NCI-H1930 (cell line): ENCODE measurements at places on chromosomes 4 and X.
A peak's percentile ranks its signal among the peaks of the same experiment; 100 is the strongest.

- no peak for DNase-seq
These were observed 956 bp downstream of the TAPT1 start for GRCh38 chr4:16225167-16225862.

DNA sequence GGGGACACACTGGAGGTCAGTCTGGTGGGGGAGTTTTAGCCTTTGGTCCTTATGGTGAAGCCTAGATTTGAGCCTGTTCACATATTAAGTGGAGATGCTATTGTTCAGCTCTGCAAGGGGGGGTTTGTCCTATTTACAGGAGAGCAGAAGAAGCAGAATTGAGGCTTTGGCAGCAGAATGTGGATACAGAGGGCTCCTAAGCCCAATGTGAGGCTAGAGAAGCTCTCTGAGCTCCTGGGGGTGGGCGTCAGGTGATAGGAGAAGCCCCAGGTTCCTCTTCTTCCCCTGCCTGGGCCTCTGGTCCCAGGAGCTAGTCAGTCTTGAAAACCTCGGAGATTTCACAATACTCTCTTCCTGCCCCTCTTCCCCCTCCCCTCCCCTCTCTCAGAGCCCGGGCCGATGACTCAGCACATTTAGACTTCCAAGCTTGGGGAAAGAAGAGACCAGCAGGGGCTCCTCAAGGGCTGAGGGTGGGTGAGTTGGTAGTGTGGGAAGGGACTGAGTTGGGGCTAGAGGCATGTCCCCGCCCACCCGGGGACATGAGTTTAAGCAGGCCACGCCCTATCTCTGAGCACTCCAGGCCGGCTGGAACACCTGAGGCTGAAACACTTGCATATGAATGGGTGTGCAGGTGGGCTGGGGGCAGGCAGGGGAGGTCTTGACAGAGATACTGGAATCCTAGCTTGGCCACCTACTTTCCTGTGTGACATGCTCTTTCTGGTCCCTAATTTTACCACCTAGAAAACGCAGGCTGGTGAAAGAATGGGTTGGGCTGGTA lies 3.4 kb downstream of the TFE3 start:
- DNase-seq = no peak

DNA sequence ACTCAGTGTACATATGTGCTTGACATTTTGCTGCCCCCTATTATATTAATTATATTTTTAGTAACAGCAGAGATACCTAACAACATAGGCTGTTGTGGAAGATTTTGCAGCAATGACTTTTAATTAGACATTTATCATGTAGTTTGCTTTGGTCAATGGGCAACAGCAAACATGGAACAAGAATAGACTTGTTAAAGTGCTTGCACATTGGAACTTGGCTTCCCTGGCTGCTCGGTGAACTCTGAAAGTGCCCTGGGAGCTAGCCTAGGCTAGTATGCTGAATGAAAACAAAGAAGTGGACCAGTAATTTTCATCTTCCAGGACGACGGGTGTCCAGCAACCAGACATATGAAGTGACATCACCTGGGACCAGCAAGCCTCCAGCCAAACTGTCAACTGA lies 1157.1 kb downstream of the ARAP2 start:
- no peak for DNase-seq

DNA sequence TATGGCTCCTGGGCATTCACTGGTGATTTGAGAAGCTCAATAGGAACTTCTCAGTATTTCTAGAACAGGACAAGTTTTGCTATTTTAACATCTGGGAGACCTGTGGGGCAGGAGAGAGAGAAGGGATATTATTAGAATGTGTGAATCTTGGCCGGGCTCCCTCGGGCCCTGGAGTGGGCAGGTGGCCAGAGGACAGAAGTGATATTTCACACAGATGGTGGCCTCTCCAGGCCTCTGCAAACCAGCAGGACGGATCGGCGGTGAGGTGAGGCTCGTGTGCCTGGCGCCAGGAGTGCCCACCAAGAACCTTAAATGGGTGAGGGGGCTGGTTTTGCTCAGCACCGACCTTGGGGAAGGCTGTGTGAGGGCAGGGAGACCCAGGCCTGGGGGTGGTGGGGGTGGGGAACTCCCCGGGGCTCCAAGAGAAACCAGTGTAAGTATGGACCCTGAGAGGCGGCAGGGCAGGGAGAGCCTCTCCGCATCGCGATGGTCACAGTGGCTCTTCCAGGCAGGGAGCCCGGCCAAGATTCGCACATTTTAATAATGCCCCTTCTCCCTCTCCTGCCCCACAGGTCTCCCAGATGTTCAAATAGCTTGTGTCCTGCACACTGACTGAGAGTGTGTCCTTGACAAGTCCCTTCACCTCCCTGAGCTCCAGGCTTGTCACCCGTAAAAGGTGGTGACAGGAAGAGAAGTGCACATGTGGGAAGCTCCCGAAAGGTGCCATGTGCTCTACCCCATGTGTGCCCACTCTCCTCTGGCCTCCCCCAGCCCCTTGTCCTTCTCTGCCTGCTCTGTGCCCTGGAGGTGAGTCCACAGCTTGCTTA lies 64.9 kb downstream of the SORCS2 start:
- DNase-seq = no peak

DNA sequence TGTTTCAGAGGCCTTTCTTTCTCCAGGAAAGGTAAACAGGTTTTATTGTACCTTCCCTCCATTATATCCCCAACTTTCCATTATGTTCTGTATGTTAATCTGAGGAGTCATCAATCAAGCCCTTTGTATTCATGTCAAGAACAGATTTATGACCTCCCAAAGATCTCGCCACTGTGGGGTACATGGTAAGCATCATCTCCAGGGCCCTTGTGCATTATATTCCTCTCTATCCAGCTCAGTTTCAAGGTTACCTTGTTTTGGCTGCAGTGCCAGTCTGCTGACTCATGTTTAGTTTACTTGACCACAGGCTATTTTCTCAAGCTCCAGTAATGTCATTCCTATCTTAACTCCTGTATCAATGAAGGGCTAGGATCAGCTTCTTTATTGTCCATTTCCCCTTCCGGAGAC lies 125.1 kb upstream of the FRMPD4 start:
- no peak for DNase-seq

DNA sequence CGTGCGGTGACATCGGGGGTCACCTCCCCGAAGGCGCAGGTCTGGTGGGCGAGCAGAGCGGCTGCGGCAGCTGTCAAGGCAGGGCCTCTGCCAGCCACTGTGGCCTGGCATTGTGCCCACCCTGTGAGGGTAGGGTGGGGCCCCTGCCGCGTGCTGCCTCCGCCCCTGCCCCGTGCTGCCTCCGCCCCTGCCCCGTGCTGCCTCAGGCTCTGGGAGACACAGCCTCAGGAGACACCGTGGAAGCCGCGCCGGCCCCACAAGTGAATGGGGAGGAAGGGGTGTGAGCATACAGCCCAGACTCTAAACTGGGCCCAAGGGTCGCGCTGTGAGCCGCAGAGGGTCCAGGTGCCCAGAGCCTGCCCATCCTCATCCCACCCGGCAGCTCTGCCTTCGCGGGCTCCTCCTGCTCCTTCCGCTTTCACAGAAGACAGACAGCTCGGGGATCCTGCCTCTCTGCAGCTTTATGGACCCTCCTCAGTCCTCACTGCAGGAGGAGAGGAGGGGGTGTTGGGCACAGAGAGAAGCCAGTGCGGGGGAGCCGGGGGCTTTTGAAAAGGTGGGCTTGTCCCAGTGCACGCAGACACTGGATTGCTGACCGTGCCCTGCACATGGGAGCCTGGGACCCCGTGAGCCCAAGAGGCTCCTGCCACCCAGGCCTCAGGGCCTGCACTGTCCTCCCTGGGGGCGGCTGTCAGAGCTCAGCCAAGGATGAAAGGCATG lies 27.4 kb downstream of the PCGF3 start:
- no peak for DNase-seq

DNA sequence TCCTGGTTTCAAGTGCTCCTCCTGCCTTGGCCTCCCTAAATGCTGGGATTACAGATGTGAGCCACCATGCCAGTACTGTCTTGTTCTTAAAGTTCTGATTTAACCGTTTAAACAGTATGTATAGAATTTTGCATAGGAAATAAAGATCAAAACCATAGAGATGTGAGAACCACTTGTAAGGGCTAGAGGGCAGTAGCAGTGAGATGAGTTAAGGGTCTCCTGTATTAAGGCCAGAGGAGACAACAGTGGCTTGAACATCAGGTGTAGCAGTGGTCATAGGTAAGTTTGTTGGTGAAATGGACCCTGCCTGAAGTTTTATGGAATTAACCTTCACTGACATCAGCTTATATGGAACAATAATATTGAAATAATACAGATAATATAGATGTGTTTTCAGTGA lies 155.7 kb downstream of the SLC4A4 start:
- DNase-seq = no peak

DNA sequence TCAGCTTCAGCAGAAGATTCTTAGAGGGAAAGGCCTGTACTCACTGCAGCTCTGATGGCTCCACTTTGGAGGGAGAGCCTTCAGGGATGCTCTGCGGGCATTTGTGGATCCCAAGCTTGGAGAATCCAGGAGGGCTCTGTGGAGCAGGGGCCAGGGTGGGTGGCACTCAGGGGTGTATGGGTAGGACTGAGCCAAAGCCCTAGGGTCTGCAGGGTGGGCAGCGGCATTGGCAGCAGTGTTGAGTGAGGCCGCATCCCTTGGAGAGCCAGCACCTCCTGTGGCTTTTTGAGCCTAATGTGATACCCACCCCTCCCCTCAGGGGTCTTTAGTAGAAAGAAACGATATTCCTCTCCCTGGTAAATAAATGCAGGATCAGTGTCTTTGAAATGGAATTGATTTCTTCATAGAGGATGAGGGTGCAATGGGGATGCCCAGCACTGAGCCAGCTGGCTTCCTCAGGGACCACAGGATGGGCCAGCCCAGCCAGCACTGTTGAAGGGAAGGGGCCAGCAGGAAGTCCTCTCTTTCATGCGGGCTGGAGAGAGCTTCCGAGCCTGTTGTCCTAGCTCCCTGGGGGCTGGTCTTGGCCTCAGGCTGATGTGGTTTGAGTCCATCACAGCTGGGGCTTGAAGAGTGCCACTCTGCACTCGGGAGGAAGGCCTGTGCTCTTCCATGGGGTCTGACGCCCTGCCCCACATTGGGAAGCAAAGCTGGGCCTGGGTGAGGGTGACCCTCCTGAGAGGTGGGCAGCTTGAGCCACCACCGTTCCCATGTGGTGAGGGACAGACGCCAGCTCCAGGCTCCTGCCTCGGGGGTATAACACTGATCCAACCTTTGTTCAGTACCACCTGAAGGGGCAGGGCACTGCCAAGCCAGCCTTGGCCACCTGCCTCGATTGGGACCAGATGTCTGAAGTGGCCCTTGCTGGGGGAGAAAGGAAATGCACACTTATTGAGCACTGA lies 49.5 kb downstream of the PSAPL1 start:
- no peak for DNase-seq

GRCh38 chr4:136637071-136637777 lies 895.1 kb downstream of the PCDH18 start:
- no peak for DNase-seq

- DNase-seq = no peak
These were observed 134.0 kb downstream of the MGST2 start for GRCh38 chr4:139799615-139800014.

GRCh38 chrX:77450996-77451395 lies 3.8 kb downstream of the FGF16 start:
- no peak for DNase-seq

DNA sequence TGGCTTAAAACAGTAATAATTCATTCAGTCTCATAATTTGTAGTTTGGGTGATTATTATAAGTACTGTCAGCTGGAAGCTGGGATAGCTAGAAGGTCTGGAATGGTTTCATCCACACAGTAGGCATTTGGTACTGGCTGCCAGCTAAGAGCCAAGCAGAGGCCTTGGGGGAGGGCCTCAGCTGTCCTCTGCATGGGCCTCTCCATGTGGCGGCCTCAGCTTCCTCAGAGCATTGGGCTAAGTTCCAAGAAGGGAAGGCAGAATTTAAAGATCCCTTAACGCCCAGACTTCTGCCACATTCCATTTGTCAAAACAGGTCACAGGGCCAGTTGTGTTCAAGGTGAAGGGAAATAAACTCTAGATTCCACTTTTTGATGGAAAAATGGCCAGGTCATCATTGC lies 93.3 kb downstream of the NEUROG2 start:
- DNase-seq = no peak

GRCh38 chrX:16528620-16529019 lies 121.3 kb upstream of the S100G start:
- DNase-seq = no peak

DNA sequence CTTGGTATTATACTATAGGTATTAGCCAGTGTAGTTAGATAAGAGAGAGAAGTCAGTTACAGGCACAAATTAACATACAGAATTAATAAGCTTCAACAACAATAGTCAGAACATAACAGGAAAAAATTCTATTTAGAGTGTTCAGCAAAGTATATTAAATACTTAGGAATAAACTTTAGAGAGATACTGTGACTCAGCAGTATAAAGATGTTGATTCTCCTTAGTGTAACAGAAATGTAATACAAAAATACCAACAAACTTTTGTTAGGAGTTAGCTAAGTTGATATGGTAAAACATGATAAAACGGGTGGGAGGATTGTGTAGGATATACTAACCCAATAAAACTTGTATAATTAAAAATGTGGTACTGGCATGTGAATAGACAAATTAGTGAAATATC lies 154.3 kb downstream of the DIPK2B start:
- no peak for DNase-seq

GRCh38 chr4:53147197-53147596 lies 218.7 kb downstream of the SCFD2 start:
- DNase-seq = no peak

DNA sequence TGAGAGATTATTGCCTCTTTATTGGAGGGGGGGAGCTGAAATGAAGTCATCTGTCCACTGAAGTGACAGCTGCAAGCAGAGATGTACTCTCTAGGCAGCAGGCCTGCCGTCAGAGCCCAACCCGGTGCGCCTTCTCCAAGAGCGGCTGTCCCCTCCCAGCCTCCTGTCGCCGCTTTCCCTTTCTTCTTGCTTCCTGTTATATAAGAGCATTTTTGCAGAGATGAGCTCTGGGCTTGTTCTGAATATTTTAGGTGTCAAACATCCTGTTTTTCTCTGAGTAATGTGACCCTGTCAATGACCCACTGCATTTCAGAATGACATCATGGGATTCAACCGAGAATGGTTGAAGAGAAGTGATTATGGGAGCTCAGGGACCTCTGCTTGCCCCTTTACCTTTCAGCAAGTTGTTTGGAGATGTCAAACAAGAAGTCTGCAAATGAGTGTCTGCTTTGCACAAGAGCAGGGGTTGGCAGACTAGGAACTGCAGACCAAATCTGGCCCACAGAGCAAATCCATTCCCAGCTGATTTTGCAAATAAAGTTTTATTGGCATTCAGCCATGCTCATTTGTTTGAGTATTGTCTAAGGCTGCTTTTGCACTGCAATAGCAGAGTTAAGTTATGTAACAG lies 79.9 kb downstream of the SLC9A6 start:
- DNase-seq = no peak

- no peak for DNase-seq
These were observed 20.4 kb downstream of the TMEM131L start for GRCh38 chr4:153486281-153487151.

- peak; percentile 4 for DNase-seq
These were observed 33.4 kb upstream of the ENPP6 start for GRCh38 chr4:184250795-184251669.

DNA sequence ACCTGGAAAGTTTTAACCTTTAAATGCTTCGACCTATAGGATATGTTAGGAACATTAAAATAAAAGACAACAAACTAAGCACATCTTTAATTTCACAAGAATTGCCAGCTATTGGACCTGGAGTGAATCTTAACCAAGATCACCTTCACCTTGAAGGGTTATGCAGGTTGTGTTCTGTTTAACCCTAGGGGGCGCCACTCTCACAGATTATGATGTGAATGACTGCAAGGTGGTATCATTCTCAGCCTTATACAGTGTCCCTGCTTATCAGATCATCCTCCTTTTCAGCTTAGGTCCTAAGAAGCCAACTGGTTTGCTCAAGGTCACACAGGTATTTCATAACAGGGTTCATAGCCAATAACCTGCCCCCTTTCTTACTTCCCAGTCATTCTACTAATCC lies 23.5 kb downstream of the INTS6L start:
- no peak for DNase-seq
